CD4-positive, alpha-beta T cell treated with Interleukin-4 for 4 hours (primary cell): ENCODE measurements at places on chromosomes 16 and 17.

DNA sequence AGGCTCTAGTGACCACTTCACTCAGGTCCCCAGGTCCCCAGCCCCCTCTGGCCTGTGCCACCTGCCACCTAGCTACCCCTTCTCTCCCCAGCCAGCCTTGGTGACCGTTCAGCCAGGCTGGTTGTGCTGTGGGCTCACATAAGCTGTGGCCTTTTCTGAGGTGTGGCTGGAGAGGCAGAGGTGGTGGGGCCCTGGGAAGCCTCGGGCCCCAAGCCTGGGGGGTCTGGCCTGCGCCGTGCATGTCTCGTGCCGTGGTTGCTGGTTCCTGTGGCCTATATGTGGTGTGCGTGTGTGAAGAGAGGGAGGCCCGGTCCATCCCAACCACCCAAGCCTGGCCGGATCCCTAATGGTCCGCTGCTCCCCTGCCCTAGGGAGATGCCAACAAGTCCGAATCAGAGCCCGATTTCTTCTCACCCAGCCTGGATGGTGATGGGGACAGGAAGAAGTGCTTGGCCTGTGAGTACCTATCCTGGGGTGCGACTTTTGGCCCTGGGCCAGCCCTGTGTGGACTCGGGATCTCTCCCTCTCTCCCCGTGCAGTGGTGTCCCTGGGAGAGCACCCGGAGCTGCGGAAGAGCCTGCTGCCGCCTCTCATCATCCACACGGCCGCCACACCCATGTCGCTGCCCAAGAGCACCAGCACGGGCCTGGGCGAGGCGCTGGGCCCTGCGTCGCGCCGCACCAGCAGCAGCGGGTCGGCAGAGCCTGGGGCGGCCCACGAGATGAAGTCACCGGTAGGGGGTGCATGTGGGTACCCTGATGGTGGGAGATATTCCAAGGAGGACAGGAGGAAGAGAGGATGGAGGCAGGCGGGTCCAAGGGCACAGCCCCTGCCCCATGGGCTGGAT is 35.9 kb downstream of the CACNA1G start:
- DNase-seq = no peak

DNA sequence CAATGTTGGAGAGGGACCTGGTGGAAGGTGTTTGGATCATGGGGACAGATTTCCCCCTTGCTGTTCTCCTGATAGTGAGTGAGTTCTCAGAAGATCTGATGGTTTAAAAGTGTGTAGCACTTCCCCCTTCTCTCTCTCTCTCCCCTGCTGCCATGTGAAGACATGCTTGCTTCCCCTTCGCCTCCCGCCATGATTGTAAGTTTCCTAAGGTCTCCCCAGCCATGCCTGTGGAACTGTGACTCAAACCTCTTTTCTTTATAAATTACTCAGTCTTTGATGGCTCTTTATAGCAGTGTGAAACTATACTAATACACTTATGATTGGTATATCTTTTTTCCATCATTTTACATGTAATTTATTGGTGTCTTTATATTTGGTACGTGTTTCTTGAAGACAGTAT is 13.4 kb downstream of the ADGRG5 start:
- no peak for DNase-seq

GRCh38 chr17:72121164-72122009 is 567 bp downstream of the SOX9 start:
- DNase-seq = no peak

- DNase-seq = no peak
Measured at GRCh38 chr17:2442166-2442565, 41.3 kb upstream of the MNT start.

GRCh38 chr16:78576941-78577340 is 477.5 kb downstream of the WWOX start:
- peak; percentile 2 for DNase-seq

GRCh38 chr16:62889097-62889496 is 852.9 kb upstream of the CDH8 start:
- DNase-seq = no peak
